Nephron progenitor cell (in vitro differentiated cells): ENCODE measurements at places on chromosomes 12 and 14.

- DNase-seq = no peak
Measured at GRCh38 chr14:58196198-58196597, 3.8 kb upstream of the ACTR10 start.

GRCh38 chr12:43094886-43095575 is 457.0 kb downstream of the ADAMTS20 start:
- no peak for DNase-seq

DNA sequence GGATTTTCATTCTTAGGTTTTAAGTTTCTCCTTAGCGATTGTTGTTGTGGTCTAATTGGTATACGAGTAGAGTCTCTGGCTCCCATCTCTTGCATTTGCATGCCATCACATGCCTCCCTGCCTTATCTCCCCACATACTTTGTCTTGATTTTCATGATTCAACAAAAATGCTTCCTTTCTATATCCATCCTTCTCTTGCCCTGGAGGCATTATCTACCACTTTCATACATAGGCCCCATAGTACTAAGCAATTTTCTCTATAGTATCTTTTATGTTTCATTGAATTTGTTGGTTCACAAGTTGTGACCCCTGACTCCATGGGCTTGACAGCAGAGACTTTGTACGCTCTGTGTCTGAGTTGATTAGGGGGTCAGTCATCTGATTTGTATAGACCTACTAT is 226.1 kb downstream of the ACSS3 start:
- no peak for DNase-seq

- DNase-seq = peak; percentile 59
Measured at GRCh38 chr12:6200256-6201212, at the start of gene CD9. Gene CD9 (plus strand): TSS chr12:6200400. CDS start chr12:6200500, 100 bp downstream.

DNA sequence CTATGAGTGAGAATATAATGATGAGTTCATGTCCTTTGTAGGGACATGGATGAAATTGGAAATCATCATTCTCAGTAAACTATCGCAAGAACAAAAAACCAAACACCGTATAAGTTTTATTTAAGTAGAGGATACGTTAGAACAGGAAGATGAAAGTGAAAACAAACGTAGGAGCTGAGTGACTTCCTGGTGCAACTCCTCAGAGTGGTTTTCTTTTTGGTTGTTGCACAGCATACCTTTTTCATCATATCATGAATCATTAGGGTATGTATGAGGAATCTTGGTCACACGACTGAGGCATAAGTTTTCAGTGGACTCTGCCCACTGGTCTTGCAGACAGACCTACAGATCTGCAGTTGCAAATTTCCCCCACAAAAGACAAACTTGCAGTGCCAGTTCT is 199.0 kb downstream of the LRFN5 start:
- DNase-seq = no peak

GRCh38 chr12:97994746-97995484 is 520.5 kb upstream of the TMPO start:
- DNase-seq = no peak

DNA sequence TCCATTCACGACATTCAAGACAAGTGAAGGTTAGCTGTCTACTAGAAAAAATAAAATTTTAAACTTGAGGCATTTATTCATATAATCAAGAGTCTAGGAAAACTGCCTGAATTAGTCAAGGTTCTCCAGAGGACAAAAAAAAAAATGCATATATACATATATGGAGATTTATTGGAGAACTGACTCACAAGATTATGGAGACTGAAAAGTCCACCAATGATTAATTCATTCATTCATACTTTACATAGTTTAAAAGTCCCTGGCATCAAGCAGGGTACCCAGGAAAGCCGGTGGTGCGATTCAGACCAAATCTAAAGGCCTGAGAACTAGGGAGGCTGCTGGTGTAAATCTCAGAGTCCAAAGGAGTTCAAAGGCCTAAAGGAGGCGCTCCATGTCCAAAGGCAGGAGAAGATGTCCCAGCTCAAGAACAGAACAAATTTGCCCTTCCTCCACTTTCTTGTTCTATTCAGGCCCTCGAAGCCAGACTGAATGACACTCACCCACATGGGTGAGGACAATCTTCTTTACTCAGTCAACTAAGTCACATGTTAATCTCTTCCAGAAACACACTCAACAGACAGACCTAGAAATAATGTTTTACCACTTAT is 64.3 kb downstream of the ANKS1B start:
- DNase-seq = no peak

GRCh38 chr12:130816097-130816496 is 23.0 kb downstream of the STX2 start:
- DNase-seq = no peak

DNA sequence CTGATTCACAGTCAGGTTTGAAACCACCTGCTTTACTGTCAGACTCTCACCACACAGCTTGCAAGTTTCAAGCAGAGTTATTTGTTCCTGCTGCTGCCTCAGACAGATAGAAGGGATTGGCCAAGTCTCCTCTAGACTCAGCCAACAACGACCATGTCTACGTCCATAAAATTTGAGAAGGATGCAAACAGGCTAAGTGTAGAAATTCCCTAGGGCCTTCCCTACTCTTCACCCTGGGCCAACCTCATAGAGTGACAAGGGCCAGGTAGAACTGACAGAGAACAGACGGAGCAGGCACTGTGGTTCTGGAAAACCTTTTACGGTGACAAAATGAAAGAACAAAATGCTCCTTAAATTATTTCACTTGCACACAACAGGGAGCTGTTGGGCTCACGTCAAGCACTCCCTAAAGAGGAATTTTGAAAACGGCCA is 39.5 kb downstream of the CLIP1 start:
- DNase-seq = no peak

- peak; percentile 53 for DNase-seq
Measured at GRCh38 chr14:52951681-52952554, 1.1 kb upstream of the FERMT2 start.

GRCh38 chr14:20866963-20867362 is 24.2 kb upstream of the RNASE3 start:
- peak; percentile 20 for DNase-seq

GRCh38 chr14:29462772-29463171 is 464.9 kb downstream of the PRKD1 start:
- no peak for DNase-seq

DNA sequence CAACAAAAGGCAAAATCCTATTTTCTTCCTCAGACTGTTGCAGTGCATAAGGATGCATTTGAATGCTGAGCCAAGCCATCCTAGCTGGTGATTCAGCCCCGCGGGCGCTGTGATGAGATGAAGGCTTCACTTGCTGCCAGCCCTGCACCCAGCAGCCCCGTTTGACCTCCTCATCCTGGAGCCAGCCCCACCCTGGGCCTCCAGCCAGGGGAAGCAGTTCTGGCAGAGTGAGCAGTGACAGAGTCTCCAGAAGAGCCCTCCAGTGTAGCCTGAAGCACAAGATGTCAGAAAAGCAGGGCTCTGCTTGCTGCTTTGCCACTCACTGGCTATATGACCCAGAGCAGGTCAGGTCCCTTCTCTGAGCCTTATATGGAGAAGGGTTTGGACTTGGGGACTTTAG is 96.2 kb upstream of the HSPB8 start:
- DNase-seq = peak; percentile 10

DNA sequence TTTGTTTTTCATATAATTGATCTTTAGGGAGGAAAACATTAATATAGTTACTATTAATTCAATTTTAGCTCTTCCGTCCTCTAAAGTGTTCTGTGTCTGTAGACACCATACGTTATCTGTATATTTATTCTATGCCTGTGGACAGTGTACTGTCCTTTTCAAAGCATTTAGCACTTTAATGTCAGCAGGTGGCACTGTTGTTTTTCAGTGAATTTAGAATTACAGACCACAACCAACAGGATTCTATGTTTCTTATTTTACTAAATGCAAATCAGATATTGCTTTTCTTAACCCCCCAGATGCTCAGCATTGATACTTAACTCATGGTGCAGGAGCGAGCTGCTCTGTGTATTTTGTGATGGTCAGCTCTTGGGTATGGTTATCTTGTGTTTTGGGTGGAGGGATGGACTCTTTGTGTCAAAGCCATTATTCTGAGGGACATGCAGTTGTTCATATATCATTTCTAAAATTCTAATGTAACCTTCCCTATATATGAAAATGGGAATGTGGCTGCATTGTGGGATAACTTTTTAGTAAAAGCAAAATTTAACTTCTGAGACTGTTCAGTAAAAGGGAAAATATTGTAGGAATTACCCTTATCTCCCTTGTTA is 65.2 kb downstream of the PAPOLA start:
- no peak for DNase-seq

- peak; percentile 25 for DNase-seq
Measured at GRCh38 chr14:73283608-73284379, 46.5 kb downstream of the PAPLN start.

GRCh38 chr14:50059763-50060616 is 56.4 kb downstream of the VCPKMT start:
- no peak for DNase-seq

DNA sequence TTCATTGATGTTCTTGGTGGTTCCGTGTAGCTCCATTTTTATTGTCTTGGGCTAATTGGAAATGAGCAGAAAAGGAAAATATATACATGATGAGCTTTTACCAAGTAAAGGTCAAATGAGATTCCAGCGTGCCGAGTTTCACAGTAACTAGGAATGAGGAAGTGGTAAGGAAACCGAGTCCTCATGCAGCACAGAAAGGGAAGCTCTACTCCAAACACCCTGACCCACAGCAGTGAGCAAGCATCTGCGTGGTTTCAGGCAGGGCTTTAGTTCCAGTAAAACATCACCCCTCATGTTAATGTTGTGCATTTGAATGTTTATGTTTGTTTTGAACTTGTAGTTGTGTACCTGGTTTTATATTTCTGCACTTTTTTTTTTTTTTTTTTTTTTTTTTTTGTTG is 208.0 kb downstream of the SLC41A2 start:
- DNase-seq = no peak

- no peak for DNase-seq
Measured at GRCh38 chr12:62900686-62901272, 34.2 kb downstream of the PPM1H start.

- no peak for DNase-seq
Measured at GRCh38 chr12:24232531-24232930, 283.1 kb upstream of the SOX5 start.

- DNase-seq = no peak
Measured at GRCh38 chr14:24279301-24280186, 8.1 kb upstream of the RABGGTA start.

GRCh38 chr14:89417465-89418225 is 612 bp upstream of the FOXN3 start:
- DNase-seq = no peak

GRCh38 chr12:123748661-123749060 is 13.4 kb upstream of the DNAH10 start:
- no peak for DNase-seq

GRCh38 chr12:78392918-78393317 is 471.7 kb upstream of the SYT1 start:
- DNase-seq = no peak

- no peak for DNase-seq
Measured at GRCh38 chr12:66190519-66191370, 1.7 kb downstream of the IRAK3 start.

- no peak for DNase-seq
Measured at GRCh38 chr14:82192387-82192786, 658.7 kb upstream of the SEL1L start.

DNA sequence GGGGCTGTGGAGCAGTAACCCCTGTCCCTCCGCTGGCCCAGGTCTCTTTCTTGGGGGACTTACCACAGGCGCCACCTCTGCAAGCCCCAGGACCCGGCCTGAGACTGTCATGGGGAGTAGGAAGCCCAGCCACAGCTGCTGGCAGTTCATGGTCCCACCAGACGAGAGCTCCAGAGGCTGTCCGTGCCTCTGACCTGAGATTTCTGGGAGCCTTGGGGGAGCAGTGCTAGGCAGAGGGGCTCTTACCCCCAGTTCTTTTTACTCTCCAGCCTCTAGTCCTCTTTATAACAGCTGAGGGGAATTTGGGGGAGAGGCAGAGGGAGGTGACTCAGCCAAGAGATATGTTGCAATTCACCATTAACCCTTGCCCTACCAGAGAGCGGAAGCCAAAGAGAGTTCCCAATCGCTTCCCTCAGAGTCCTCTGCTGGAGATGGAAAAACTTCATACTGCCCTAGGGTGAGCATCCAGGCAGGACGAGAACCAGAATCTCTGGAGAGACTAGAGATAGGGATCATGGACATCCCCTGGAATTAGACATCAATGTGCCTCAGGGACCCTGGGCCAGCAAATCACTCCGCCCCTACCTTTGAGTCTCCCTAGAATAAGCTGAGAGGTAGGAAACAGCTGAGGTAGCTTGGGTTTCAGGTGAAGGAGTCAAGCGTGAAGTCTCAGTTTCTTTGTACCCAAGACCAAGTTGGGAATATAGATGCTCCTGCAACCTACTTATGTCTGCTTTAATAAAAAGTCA is at the start of gene MMP19:
TSS of gene MMP19 (minus strand) at position 256 of the 749 bp plus-strand sequence. CDS start at position 150, 106 bp downstream.
- DNase-seq = no peak

GRCh38 chr14:27090716-27091115 is 492.9 kb upstream of the NOVA1 start:
- DNase-seq = no peak

DNA sequence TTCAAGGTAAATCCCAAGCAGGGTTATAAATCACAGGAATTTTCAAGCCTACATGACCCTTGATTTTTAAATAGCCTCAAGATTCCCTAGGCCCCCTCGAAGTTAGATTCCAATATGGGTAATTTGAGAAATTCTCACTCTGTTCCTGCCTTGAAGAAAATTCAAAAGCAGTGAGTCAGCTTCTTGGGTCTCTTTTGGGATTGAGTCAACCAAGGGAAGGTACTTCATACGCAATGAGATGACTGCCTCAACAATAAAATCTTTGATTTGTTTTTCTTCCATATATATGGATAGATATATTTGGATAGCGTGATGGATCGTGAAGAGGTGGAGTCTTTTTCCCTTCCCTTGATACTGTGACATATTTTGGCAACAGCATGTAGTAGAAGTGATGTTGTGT is 180.4 kb upstream of the ATP2B1 start:
- DNase-seq = no peak

DNA sequence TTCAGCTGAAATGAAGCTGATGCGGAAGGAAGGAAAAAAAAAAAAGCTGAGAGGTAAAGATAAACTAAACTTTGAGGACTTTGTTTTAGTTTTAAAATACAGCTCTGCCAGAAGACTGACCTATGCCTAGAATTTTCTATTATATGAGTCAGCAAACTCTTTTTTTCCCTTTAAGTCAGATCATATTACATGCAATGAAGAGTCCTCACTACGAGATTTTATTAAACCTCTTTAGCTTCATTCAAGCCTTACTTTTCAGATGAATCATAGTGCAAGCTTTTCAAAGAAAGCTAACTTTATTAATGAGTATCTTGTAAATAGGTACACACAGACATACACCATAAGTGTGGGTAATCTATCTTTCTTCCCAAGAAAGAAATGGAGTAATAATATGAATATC is 57.8 kb upstream of the FSCB start:
- no peak for DNase-seq
